ENCODE measurements at places on chromosomes 12 and 14. TPM values are rescaled to one million over a fixed set of nuclear protein-coding genes. Genes with fewer than 3 reads are reported as not detected.

GRCh38 chr14:76708028-76708427 is 53.2 kb upstream of the VASH1 start:
- no peak for DNase-seq

- DNase-seq, result no peak
Observed at GRCh38 chr12:119263466-119263865, 71.1 kb upstream of the CCDC60 start.

DNA sequence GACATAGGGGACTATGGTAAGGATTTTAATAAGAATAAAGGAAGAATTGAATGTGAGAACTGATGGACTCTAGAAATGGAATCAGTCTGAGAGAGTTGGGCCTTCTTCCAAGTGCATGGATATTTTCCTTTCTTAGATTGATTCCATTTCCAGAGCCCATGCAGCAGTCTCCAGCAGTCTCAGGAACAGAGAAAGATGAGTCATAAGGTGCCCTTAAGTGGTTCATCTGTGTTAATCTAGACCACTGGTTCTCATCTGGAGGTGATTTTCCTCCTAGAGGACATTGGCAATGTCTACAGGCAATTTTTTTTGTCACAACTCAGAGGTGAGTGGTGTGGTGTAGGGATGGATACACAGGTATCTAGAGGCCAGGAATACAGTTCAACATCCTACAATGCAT is 25.9 kb downstream of the TRIM9 start:
- no peak for DNase-seq

DNA sequence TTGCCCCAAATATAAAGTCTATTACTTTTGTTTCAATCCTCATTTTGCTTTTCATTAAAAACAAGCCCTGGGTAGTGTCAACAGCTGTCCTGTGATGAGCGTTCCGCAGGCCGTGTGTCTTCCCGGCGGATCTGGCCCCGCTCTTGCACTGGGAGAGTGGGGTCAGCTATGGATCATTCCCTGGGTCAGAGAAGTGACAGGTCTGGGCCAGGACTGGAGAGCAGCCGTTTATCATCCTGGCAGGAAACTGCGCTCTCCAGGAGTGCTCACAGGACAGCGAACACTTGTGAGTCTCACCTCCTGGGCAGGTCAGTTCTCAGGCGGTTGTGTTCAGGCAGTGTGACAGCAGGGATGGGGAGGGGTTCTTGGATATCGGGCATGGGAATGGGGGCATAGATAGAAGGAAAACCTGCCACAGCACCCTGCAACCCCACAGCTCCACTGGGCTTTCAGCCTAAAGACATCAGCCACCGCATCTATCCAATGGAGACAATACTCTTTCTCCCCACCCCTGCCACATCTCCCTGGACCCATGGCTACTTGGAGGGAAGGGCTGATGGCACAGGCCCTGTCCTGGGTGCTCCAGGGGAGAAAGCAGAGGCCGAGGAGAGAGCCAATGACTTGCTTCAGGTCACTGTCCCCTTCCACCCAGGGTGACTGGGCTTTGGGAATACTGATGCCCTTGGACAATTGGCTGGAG is 47.8 kb upstream of the CHGA start:
- no peak for DNase-seq

DNA sequence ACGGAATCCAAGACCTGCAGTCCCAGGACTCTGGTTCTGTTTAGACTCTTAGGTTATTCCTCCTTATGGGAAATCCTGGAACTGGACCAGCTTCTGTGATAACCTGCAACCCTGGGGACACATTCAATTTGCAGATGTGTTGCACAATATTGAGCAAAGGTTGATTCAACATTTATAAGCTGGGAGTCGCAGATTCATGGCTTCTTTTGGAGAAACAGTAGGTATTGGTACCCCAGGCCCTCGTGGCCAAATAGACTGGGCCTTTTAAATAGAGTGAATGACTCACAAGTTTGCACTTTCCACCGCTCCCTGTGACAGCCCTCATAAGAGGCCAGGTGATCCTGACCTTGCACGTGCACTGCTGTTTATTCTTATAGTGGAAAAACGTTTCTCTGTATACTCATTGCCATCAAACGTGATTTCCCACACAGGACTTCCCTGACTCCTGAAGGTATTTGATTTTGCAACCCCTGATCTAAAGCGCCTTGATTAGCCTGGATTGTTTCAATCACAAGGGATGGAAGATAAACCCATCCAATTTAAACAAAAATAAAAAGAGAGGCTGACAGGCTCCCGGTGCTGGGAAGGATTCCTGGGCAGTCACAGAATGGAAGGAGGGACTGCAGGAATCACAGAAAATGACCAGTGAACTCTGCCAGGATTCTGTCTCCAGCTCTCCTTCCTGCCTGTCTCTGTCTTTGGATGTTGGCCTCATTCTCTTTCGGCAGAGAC is 98.0 kb downstream of the VCPKMT start:
- DNase-seq, result no peak

DNA sequence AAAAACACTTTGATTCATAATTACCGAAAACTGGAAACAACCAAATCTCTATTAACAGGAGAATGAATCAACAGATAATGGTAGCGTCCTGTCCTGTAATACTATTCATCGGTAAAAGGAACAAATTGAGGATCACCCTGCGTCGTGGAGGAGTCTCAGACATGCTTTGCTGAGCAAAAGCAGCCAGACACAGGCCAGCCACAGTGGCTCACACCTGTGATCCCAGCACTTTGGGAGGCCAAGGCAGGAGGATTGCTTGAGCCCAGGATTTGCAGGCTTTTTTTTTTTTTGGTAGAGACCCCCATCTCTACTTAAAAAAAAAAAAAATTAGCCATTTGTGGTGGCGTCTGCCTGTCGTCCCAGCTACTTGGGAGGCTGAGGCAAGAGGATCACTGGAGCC is 34.1 kb upstream of the MMP17 start:
- DNase-seq, result no peak

GRCh38 chr12:108755481-108755880 is 24.2 kb upstream of the CORO1C start:
- no peak for DNase-seq

- DNase-seq, result no peak
Observed at GRCh38 chr14:67776653-67777322, 39.6 kb downstream of the ZFYVE26 start.

DNA sequence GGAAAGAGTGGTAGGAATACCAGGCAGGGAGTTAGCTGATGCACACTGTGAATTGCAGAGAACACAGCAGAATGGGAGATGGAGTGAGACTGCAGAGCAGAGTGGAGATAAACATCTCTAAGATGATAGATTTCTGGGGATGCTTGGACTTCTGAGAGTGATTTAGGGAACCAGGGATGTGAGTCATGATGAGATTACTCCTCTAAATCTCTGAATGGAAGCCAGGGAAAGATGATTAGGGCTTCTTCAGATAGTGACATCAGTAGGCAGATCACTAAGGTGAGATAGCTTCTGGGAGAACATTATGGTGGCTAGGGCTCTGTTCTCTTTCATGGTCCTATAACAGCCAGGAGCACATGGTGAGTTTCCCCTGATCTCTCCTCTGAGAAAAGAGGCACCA is 501.5 kb upstream of the USP15 start:
- no peak for DNase-seq

GRCh38 chr12:71642264-71642663 is 21.4 kb downstream of the ZFC3H1 start:
- DNase-seq, result no peak

DNA sequence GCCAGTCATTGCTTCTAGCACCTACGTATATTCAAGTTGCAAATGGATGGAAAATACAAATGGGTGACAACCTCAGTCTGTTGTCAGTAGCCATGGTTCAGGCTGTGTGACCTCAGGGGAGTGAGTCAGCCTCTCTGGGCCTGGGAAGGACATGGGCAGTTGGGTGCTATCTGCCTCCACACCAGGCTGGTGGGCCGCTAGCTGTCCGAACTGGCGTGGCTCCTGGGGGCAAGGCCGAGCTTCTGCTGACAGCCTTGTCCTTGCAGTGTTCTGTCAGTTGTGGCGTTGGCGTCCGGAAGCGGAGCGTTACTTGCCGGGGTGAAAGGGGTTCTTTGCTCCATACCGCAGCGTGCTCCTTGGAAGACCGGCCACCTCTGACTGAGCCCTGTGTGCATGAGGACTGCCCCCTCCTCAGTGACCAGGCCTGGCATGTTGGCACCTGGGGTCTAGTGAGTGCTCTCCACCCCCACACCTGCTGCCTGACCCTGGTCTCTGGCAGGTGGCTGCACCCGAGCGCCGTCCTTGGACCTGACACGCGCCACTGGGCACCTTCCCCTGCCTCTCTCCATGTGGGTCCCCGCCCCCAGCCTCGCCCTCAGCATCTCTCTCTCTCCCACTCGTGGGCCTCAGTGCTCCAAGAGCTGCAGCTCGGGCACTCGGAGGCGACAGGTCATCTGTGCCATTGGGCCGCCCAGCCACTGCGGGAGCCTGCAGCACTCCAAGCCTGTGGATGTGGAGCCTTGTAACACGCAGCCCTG is 17.1 kb downstream of the PAPLN start:
- DNase-seq, result peak; percentile 19

- DNase-seq, result no peak
Observed at GRCh38 chr14:100400115-100400514, 77.0 kb downstream of the SLC25A47 start.

DNA sequence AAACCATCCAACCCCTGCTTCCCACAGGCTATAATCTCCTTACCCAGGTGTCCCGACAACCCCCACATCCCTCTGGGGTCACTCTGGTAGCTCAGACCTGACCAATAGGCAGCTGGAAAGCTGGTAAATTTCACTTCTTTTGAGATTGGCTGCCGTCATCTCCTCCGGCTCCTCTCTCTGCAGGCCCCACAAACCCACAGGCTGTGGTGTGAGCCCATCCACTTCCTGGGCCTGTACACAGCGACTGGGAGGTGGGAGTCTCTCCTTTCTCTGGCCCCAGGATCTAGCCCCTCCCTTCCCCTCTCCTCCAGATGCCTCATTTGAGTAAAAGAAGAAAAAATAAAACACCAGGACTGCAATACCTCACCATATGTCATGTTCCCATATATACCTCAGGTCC is 709 bp downstream of the INHBC start:
- no peak for DNase-seq

- no peak for DNase-seq
Observed at GRCh38 chr14:100025111-100025510, 40.1 kb upstream of the EVL start.

GRCh38 chr14:89675590-89675989 is 258.6 kb upstream of the FOXN3 start:
- DNase-seq, result no peak

DNA sequence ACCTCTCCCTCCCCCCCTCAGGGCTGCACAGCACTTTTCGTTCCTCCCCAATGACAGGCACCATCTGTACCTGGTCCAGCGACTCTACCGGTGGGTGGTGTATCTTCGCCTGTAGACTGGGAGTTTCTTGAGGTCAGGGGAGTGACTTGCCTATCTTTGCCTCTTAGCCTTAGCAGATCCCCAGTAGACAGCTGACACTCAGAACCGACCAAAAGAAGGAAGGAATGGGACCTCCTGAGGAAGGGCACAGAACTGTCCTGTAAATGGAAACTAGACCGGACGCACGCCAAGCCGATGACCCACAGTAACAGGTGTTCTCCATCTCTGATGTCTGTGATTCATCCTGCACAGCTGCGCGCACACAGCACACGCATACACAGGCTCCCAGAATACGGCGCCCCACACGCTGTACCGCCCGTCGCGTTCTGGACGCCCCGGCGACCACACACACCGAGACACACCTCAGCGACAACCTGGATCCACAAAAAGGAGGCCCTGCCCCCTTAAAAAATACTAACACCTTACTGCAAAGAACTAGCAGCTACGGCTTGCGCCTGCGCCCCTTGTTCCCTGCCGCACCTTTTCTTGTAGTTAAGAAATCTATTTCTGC is 673 bp upstream of the TTC9 start:
- no peak for DNase-seq

GRCh38 chr12:124604264-124604680 is 36.9 kb upstream of the NCOR2 start:
- DNase-seq, result no peak

- DNase-seq, result peak; percentile 35
Observed at GRCh38 chr12:14845350-14845750, 2.0 kb upstream of the ART4 start.

DNA sequence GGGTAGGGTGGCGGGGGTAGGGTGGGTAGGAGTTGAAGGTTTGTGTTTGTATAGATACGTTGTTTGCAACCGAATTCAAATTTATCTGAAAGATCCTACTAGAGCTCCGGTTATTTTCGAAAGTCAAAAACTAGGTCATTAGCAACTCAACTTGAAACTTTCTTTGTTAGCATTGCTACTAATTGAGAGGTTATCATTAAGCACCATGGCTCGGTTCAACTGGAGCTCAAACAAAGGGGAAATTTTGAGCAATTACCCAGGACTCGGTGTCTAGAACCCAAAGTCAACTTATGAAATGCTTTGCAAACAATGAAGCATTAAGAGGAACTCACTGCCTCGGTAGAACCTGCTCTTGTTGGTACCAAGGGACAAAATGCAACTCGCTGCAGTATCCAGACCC is 207.7 kb downstream of the BCAT1 start:
- no peak for DNase-seq

DNA sequence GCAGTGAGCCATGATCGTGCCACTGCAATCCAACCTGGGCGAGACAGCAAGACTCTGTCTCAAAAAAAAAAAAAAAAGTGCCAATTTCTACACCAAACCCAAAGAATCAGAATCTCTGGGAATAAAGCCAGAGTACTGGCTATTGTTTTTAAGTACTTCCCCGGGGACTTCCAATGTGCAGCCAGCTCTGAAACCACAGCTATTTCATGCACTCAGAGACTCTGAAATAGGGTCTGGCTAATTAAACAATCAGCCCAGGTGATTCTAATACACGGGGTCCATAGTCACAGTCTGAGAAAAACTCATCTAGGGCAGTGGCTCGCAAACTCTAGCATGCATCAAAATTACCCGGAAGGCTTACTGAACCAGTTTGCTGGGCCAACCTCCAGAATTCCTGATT is 56.3 kb downstream of the SIX6 start:
- no peak for DNase-seq

PAH gene
- 0.32 TPM for total RNA-seq

LRRC10 gene
- total RNA-seq, result 19.6 TPM

PIP4K2C gene
- total RNA-seq, result 15.3 TPM

STON2 gene
- total RNA-seq, result 8.5 TPM

TGM1 gene
- total RNA-seq, result 5.5 TPM

TIMELESS gene
- total RNA-seq, result 3.3 TPM

KRT4 gene
- total RNA-seq, result not detected

KCNK10 gene
- not detected for total RNA-seq

IGF1 gene
- 61.6 TPM for total RNA-seq

ZDHHC22 gene
- total RNA-seq, result not detected

CD163L1 gene
- 6.2 TPM for total RNA-seq

RASSF8 gene
- total RNA-seq, result 81.4 TPM

RNASE3 gene
- total RNA-seq, result not detected
